Stimulated activated CD4-positive, alpha-beta T cell treated with anti-CD3 and anti-CD28 coated beads, Interleukin-4, amount 100 ng/mL, for 1 hour (primary cell): ENCODE measurements at places on chromosomes 7 and 10.

GRCh38 chr10:98376485-98376884 is 38.5 kb downstream of the PYROXD2 start:
- no peak for DNase-seq

- no peak for DNase-seq
Measured at GRCh38 chr7:77826300-77826699, 27.7 kb downstream of the PHTF2 start.

DNA sequence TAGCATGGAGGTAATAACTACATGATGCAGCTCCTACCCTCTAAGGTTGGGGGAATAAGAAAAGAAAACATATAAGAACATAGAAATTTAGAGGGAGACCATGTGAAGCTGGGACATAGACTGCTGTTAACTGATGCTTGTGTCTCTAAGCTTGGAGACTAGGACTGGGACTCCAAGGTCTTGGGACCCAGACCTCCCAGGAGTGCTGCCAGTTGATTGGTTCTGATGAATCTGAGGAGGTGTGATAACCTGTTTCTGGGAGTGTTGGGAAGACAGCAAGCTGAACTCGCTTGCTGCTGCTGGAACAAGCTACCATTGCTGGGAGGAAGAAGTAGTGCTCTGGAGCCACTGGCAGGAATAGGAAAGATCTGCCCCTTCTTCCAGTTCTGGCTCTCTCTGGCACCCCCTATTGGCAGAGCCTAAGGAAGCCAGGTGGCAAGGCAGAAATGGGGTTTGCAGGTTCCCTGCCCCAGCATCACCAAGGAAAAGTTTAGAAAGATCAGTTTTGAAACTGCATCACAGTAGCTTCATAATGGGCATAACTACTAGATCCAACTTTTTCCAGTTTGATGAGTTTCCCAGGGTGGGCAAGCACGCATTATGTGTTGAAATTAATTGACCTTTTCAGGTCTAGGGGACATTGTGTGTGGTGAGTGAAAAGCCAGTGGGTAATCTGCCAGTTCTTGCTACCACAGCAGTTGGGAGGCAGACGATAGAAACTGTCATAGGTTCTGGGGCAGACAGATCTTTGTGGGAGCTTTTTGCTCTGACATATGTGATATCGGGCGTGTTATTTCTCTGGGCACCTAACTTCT is 140.7 kb downstream of the SND1 start:
- DNase-seq, result peak; percentile 8

DNA sequence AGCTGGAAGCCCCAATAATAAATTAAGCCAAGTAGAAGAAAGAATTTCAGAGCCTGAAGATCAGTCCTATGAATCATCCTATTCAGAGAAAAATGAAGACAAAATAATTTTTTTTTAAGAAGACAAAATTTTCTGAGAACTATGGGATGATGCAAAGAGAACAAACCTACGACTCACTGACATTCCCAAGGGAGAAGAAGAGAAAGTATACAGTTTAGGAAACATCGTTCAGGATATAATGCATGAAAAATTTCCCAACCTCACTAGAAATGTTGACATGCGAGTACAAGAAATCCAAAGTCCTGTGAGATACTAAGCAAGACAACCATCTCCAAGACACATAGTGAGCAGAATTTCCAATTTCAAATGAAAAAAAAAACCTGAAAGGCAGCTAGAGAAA is 150.5 kb downstream of the THSD7A start:
- no peak for DNase-seq

GRCh38 chr7:105413887-105414437 is 25.2 kb upstream of the SRPK2 start:
- DNase-seq, result no peak

GRCh38 chr7:79652619-79653018 is 199.2 kb upstream of the MAGI2 start:
- DNase-seq, result no peak
